Cerebellum (tissue), 4 donors: ENCODE measurements at places on chromosomes 11 and 22. TPM values are rescaled to one million over a fixed set of nuclear protein-coding genes. Genes with fewer than 3 reads are reported as not detected.
A peak's percentile ranks its signal among the peaks of the same experiment; 100 is the strongest.

GRCh38 chr11:107708792-107709191 is 3.1 kb downstream of the SLN start:
- no peak for DNase-seq

- DNase-seq, result no peak
Observed at GRCh38 chr11:124415356-124415923, 9.2 kb downstream of the OR8B4 start.

Gene APOBEC3B
- not detected for total RNA-seq

GRCh38 chr22:33076343-33076742 is 18.2 kb upstream of the SYN3 start:
- DNase-seq, result no peak

Gene MCHR1
- total RNA-seq, result 5.7 TPM

DNA sequence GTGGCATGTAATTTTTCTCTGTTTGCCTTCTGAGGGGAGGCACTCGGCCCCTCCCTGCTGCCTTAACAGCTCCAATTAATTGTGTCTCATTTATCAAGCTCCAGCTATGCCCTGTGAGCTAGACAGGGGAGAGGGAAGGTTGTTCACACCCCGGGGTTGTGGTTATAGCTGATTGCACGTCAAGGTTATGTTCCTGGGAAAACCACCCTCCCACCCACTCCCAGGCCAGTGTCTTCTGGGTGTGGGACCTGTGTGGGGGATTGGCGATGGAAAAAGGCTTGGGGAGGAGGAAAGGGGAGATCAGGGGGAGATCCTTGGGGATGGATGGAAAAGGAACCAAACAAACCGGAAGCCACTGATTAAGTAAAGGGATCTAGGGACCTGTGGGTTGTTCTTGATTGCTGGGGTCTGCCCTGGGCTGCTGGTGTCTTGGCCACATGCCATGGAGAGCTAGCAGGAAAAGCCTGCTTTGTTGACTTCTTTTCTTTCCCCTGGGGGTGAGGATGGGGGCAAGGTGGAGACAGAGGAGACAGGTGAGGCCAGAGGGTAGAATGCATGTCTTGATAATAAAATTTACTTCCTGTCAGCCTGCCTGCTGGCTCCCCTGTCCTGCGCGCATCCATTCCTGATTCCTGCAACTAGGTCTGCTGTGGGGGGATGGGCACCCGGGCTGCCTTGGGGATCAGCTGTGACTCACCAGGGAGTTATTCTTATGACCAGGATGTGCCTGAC is 13.5 kb upstream of the SORL1-AS1 start:
- DNase-seq, result peak; percentile 57

- no peak for DNase-seq
Observed at GRCh38 chr11:82494988-82495432, 238.7 kb downstream of the FAM181B start.

DNA sequence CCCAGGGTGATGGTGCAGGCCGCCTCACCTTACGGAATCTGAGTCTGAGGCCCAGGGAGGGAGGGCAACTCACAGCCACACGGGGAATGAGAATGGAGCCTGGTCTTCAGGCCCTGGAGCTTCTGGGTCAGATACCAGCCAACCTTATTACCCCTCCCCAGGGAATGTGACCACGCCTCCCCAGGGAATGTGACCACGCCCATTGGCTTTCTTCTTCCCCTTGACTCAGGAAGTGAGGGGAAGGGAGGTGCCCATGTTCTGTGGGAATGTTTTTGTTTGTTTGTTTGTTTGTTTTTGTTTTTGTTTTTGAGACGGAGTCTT is 57.5 kb upstream of the RBFOX2 start:
- DNase-seq, result no peak

Gene P4HA3
- total RNA-seq, result 0.45 TPM

Gene SLC17A6
- total RNA-seq, result 15.8 TPM

- no peak for DNase-seq
Observed at GRCh38 chr11:66894141-66894540, 37.3 kb downstream of the LRFN4 start.

DNA sequence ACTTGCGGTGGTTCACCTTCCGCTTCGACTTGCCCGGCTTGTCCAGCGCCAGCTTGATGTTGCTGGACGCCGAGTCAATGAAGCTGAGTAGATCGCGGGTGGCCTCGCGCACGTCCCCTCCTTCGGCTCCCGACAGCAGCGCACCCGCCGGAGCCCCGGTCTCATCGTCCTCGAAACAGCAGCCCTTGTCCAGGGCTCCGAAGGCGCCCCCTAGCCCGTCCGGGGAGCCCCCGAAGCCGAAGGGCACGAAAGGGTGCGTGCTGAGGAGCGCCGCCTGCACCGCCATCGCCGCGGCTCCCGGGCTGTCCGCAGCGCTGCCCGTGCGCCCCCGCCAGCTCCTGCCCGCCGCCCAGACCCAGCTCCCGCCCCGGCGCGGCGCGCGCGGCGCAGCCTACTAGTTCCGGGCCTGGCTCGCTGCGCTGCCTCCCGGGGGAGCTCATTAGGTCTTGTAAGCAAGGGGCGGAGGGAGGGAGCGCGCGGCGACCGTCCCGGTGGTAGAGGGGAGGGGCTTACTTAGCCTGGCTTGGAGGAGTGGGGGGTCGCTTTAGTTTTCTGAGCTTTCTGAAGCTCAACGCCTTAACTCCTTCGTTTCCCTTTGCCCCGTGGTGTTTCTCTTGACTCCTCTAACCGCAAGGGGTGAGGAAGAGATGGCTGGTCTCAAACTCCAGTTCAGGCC is at the start of gene FAM181B:
TSS of gene FAM181B (minus strand) at position 421 of the 676 bp plus-strand sequence. CDS start at position 286, 135 bp downstream.
- peak; percentile 27 for DNase-seq

- peak; percentile 45 for DNase-seq
Observed at GRCh38 chr22:24162436-24162835, 18.9 kb upstream of the SUSD2 start.

- DNase-seq, result peak; percentile 58
Observed at GRCh38 chr11:1748636-1749394, 1.6 kb downstream of the IFITM10 start.

- no peak for DNase-seq
Observed at GRCh38 chr11:26843539-26843938, 121.7 kb upstream of the SLC5A12 start.

GRCh38 chr11:116117331-116118137 is 613.3 kb upstream of the CADM1 start:
- DNase-seq, result no peak

Gene SLC16A8
- total RNA-seq, result 1.1 TPM

Gene PHF21B
- 21.9 TPM for total RNA-seq

DNA sequence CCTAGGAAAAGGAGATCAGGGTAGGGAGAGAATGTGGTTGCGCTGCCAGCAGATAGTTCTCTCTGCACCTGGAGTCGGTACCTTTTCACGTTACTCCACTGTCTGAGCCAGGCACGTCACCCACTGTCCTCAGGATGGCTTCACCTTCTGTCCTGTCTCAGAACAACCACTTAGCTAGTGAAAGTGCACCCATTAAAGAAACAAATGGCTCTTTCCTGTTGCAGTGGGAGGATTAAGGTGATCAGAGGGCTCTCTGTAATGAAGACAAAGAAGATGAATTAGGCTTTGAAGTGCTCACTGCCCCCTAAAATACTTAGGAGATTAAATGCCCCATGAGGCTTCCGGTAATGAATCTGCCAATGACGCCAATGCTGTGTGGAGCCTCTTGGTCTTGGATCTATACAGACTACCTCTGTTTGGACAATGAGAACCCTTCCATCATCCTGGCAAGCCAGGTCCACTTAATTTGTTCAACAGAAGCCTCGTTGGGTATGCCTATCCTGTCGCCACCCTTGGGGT is 113.7 kb downstream of the INSC start:
- DNase-seq, result no peak

Gene OR56B4
- not detected for total RNA-seq

DNA sequence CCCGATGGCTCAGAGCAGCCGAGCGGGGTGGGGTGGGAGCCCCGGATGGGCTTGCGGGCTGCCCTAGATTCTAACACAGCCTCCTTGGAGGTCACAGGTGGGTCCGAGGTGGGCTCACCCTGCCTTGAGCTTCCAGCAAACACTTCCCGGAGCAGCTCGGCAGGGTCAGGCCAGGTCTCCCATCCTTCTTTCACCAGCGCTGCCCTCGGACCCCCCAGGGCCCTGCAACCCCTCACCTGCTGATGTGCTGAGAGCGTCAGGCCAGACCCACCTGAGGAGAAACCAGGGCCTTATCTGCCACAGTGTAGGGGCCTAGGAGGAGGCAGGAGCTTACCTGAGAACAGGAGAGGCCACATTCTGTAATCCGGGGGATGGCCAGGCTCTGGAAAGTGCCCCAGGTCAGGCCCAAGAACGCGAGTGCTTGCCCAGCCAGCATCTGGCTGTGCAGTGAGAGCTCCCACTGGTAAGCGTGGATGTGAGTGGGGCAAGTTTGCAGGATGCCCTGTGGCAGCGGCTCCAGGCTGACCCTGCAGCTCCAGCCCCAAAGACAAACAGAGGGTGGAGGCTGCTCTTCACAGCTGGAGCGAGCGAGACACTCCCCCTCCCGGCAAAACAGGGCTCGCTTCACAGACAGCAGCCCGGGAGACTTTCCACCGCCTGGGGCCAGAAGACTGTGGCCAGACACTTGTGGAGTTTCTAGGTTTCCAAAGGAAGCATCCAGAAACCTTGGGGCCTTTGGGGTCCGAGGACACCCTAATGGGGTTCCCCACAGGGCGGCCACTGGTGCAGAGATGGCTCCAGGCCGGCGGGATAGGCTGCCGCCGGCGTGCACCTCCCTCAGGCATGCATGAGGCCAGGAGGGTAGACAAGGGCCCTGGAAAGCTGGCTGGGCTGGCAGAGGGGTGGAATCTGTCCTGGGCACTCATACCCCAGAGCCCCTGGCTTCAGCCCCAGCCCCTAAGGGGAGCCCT is at the start of gene IL17REL:
TSS of gene IL17REL (minus strand) at position 555 of the 971 bp plus-strand sequence. CDS start at position 436, 119 bp downstream.
- DNase-seq, result no peak

DNA sequence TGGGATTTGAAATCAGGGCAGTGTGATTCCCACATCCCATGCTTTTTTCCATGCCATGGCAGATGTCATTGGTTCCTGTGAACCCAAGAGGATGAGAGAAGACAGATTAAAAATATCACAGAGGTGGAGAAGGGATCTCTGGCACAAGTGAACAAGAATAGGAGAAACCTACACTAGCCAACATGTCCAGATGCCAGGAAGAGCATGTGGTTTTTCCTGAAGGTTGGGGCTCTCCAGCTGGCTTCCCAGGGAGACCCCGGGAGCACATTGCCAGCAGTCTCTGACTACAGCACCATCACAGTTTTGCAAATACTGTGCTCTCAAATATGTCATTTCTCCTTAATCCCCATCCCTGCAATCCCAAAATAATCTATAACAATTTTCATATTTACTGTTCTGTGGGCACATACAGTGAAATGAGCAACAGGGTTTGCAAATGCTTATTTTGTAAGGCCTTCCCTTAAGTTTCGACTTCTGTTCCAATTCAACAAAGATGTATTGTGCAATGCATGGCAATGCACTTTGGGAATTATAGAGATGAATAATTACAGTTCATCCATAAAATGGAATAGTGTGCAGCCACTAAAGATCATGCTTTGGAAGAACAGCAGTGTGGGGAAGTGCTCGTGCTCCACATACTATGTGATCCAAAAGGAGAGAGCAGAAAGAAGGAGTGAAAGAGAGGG is 4.8 kb downstream of the ANKK1 start:
- DNase-seq, result no peak

Gene PHETA2
- 1.8 TPM for total RNA-seq

DNA sequence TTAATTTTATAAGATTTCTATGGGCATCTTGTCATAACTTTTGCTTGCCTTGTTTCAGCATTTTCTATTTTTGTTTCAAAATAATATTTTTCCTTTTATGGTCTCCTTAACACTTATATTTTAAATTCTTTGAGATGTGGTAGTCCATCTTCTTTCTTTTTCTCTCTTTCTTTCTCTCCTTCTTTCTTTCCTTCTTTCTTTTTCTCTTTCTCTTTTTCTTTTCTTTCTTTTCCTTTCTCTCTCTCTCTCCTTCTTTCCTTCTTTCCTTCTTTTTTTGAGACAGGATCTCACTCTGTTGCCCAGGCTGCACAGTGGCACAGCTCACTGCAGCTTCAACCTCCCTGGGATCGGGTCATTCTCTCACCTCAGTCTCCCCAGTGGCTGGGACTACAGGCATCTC is 36.1 kb upstream of the OR10G7 start:
- no peak for DNase-seq

GRCh38 chr11:66467756-66468155 is 1.1 kb downstream of the PELI3 start:
- no peak for DNase-seq

DNA sequence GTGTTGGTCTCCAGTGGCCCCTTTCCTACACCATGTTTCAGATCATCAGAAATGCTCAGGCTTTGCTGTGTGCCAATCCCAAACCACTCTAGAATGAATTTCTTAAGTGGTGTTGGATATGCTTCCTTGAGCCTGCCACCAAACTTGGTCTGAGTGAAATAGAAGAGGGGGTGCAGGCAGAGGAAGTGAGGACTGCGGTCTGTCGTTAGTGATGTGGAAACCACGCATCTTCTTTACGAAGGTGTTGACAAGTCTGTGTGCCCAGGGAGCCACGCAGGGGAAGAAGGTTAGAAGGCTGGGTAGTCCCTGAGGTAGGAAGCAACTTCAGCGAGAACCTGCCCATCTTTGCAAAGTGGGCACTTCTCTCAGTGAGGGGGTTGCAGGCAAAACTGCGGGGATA is 187.4 kb upstream of the NAV2 start:
- no peak for DNase-seq

Gene YWHAH
- 128 TPM for total RNA-seq

Gene TRIM68
- 12.2 TPM for total RNA-seq

Gene MAJIN
- total RNA-seq, result not detected

- no peak for DNase-seq
Observed at GRCh38 chr22:29225422-29226090, 19.9 kb downstream of the EMID1 start.

Gene ARHGAP8
- total RNA-seq, result 0.82 TPM

- DNase-seq, result no peak
Observed at GRCh38 chr22:20238901-20239675, 29.0 kb downstream of the RTN4R start.

- no peak for DNase-seq
Observed at GRCh38 chr11:76794371-76795289, 11.5 kb downstream of the TSKU start.

DNA sequence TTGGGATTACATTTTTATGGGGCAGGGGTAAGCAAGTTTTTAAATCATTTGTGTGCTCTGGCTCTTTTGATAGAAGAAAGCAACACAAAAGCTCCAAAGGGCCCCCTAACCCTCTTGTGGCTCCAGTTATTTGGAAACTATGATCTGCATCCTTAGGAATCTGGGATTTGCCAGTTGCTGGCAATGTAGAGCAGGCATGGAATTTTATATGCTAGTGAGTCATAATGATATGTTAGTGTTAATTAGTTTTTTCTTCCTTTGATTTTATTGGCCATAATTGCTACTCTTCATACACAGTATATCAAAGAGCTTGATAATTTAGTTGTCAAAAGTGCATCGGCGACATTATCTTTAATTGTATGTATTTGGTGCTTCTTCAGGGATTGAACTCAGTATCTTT is 10.1 kb downstream of the RAG1 start:
- DNase-seq, result no peak

Gene IFITM1
- 33.8 TPM for total RNA-seq

- DNase-seq, result no peak
Observed at GRCh38 chr11:41955066-41955465, 495.6 kb upstream of the LRRC4C start.

DNA sequence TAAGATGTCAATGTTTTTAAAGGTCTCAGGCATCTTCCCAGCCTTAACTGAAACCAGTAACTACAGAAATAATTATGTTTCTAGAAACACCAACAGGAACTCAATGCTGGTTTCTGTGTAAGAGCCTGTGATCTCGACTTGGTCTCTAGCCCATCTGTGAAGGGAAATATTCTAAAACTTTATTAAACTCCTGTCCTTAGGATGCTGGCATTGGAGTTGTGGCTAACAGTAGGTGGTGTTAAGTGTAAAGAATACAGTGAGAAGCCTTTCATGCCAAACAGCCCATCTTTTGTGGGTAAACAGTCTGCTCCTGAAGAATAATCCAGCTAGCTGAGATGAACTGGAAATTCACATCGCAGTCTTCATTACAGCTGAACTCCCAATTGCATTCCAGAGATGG is 133.2 kb downstream of the ADAMTS15 start:
- no peak for DNase-seq
